Colonic mucosa (tissue), 4 donors: ENCODE measurements at places on chromosomes 4 and X.

GRCh38 chr4:113760094-113760794 is 1.3 kb downstream of the CAMK2D start:
- peak; percentile 55 for DNase-seq

- DNase-seq: no peak
These were observed 7.8 kb upstream of the SH3TC1 start for GRCh38 chr4:8191136-8191747.

- DNase-seq: no peak
These were observed 146.0 kb downstream of the PJA1 start for GRCh38 chrX:69019073-69019890.

DNA sequence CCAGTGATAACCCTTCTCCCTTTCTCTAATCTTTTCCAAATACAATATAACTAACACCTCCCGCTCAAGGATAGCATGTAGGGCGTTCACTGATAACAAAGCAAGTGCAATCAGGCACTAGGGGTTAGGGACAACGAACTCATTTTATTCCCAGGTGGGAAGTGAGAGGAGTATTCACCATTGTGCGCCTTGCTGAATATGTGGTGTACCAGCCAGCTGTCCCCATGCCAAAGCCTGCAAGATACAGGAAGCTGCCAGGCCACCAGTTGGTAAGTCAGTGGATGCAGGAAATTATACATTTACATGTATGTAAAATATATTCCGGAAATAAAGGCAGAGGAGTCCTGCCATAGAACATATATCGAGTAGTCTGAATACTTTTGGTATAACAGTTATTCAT is 6.3 kb upstream of the HPRT1 start:
- peak; percentile 44 for DNase-seq

DNA sequence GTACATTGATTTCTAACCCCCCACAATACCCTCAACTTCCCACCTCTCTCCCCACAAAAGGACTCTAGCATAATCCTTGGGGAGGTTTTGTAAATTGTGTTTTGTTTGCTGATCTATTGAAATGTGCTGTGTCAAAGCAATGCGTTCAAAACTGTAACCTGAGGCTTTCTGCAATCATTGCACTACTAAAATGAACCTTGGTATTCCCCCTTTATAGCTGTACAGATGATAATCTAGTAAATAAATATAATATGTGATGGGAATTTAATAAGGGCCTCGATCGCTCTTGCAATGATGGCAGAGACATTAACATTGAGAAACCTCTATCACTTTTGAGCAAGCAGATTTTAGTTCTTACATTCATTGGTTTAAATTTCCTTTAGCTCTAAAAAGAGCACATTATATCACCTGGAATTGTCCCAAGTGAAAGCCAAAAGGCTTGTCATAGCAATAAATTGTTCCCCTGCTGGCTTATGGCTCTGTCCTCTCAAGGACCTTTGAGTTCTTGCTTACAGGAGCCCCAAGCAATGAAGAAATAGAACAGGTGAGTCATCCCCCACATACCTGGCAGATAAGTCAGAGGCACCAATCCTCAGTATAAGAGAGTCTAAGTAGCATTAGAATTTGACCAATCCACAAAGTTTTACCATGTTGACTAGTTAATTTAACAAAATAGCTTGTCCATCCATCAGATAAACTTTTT is 18.4 kb upstream of the ACE2 start:
- peak; percentile 23 for DNase-seq
